Dermis lymphatic vessel endothelial cell (primary cell): ENCODE measurements at places on chromosomes 13 and 19. TPM values are rescaled to one million over a fixed set of nuclear protein-coding genes. Genes with fewer than 3 reads are reported as not detected.

The F7 gene
- not detected in 2 replicates for total RNA-seq

The RUVBL2 gene
- total RNA-seq: 106 and 141 TPM in 2 replicates

The URAD gene
- not detected in 2 replicates for total RNA-seq

The THSD1 gene
- 49.3 and 62.4 TPM in 2 replicates for total RNA-seq

The ARGLU1 gene
- total RNA-seq: 37.6 and 53.1 TPM in 2 replicates
